Tongue (tissue), 3 donors: ENCODE measurements at places on chromosomes 3 and 15.
A peak's percentile ranks its signal among the peaks of the same experiment; 100 is the strongest.

- DNase-seq: no peak
These were observed 283.3 kb downstream of the FEZF2 start for GRCh38 chr3:62090066-62090465.

DNA sequence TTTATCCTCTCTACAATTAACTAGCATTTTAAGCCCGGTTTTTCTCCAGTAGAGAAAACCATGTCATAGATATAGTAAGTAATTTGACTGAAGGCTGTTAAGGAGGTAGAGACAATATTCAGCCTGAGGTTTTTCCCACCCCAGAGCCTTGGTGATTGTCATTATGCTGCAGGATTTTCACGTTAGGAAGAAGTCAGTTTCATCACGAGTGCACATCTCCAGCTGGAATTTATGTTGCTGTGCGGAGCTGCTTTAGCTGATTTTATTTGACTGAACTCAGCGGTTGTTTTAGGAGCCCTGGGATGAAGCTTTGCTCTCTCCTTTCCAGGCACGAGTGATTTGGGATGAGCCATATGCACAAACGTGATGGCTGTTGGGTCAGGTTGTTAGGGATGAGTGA, 271.3 kb upstream of the RGMA start:
- DNase-seq: peak; percentile 33

DNA sequence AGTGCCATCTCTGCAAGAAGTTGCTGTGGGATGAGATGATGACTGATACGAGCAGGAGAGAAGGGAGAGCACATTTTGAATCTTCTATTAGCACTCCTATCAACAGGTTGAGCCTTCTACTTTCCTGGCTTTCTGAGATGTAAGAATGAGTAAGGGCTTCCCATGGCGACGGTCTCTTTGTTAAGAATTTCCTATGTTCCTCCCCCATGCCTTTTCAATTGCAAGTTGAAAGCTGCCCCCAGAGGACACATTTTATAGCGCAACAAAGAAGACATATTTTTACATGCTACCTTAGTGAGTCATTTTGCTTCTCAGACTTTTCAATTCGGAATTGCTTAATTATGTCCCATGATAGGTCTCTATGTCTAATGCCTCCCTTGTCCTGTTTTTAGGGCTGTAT, 71.3 kb upstream of the LRTM1 start:
- DNase-seq: peak; percentile 56

DNA sequence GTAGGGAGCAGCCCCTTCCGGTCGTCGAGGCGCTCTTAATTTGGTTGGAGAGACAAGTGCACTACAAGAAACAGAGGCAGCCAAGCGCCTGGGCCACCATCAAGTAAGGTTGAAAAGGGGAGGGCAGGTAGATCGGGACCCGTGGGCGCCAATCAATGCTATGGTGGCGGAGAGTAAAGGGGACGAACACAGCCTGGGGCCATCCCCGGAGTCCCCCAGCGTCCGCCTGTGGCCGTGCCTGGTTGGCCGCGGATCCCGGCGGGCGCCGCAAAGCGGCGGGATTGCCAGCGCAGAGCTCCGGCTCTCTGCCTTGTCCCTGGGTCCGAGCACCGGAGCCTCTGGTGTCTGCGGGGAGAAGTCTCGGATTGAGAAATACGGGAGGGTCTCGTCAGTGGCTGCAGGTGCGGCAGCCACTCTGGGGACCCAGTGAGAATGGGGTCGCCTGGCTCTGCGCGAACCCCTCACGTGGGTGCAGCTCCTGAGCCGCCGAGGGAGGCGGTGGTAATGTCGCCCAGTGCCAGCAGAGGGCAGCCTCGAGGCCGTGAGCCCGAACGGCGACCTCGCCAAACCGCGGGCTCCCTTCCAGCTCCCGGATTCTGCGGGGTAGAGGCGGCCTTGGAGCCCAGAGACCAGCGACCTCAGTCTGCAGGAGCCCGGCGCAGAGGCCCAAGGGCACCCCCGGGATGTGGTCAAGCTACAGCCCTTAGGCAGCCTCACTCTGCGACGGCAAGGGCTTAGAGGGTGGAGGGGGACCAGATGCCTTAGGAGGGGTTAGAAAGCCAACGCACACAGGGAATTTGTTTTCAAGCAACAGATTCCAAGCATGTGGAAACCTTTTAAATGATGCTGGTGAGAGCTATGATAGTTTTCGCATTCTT, 10.8 kb downstream of the FOXL2 start:
- DNase-seq: peak; percentile 75
